ENCODE measurements at places on chromosomes 1 and 21.

DNA sequence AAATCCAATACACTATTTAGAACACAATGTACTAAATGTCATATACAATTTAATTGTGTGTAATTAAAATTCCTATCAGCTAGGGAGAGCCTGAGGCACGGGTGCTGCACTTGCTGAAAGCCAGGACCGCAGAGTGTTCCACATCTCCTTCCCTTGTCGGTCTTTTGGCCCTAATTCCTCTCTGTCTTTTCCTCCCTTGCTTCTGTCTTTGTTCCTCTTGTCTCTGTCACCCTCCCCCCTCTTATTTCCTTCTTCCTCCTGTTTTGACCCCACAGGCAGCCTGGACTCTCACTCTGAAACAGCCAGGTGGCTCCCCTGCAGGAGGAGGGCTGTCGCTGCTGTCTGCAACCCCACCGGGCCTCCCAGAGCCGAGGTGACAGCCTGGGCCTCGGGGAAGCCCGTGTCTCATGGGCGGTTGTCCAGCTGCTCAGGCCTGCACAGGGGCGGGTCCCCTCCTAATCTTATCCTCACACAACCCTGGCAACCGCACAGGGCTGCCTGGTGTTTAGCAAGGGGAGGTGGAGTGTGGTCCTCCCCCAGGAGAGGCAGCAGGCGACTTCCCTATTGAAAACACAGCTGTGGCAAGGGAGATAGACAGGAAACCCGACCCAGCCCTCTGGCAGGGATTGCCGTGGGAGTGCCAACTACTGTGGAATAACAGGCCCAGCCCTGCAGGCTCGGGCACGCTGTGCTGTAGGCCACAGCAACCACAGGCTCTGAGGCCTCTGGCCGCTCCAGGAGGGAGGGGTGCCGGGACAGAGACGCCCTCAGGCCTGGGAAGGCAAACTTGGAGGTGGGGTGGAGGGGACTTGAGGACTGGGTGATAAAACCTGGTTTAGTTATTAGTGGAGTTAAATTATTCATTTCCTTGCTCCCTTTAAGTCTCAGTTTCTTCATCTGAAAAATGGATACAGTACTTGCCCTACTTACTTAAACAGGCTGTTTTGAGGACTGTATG lies 68.8 kb upstream of the WDR26 start:
- DNase-seq = peak; percentile 81

DNA sequence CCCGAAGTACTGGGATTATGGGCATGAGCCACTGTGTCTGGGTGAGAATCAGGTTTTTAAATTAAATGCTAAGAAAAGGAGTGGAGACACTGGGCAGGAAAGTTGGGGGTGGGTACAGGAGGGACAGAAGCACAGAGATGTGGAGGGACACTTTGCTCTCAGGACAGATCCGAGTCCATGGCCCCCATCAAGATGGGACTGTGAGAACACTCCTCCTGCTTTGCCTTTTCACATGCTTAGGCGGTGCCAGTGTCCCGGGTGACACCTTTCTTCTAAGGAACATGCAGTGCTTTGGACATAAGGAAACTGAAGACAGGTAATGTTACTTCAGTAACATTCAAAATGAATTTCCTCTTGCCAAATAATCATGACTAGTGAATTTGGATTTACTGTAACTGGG lies 16.7 kb downstream of the SLC25A33 start:
- no peak for DNase-seq

DNA sequence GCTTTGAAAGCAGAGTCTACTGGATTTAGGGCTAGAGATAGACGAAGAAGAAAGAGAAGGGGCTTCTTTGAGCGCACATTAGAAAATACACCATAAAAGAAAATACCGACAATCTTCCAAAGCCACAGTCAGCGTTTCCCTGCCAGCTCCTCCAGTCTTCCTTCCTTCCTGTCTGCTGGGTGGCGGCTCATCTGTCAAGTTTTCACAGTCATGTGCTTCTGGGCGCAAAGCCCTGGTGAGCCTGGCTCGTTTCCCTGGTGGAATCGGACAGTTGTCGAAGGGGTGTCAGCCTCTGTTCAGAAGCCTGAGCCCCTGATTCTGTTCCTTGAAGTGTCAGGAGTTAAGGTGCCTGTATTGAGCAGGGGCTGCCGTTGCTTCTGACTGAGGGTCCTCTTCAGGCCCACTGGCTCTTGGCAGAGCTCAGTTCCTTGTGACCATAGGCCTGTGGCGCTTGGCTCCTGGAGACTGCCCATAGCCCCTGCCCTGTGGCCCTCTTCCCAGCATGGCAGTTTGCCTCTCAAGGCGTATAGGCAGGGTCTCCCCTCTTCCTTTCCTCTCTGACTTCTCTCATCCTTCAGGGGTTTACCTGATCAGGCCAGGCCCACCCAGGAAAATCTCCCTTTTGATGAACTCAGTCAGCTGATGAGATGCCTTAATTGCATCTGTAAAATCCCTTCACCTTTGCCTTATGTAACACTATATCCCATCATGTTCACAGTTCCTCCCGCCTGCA lies 58.6 kb downstream of the ADARB1 start:
- DNase-seq = no peak

DNA sequence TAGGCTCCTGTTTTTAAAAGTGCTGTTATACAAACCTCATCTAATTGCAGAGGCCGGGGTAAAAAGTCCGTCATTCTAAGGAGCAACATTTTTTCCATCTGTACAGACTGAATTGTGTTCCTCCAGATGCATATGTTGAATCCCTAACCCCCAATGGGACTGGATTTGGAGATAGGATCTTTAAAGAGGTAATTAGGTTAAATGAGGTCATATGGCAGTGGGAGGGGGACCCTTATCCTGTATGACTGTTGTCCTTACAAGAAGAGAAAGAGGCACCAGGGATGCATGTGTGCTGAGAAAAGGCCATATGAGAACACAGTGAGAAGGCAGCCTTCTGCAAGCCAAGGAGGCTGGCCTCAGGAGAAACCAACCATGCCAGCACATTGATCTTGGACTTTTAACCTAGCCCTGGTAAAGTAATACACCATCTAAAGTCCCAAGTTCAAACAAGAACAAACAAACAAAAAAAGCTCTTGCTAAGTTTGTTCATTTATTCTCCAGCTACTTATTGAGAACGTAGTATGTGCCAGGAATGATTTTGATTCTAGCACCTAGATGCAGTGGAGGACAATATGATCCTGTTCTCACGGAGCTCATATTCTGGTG lies 352.4 kb downstream of the NTNG1 start:
- no peak for DNase-seq
